ENCODE measurements at places on chromosomes 3 and 15. TPM values are rescaled to one million over a fixed set of nuclear protein-coding genes. Genes with fewer than 3 reads are reported as not detected.

Gene ACTC1
- not detected for total RNA-seq

Gene MYL3
- total RNA-seq, result 1.4 TPM

Gene CLDN1
- 0.32 TPM for total RNA-seq

Gene PEX5L
- not detected for total RNA-seq

Gene PDCD10
- 42.2 TPM for total RNA-seq

Gene SERPINI1
- total RNA-seq, result 5.5 TPM

Gene OR5AC2
- total RNA-seq, result not detected

Gene RNU6-1
- not detected for total RNA-seq

Data from cardiac atrium fibroblast (primary cell).